ENCODE measurements at places on chromosomes 1 and 21.

GRCh38 chr1:94538243-94538827 lies 3.2 kb downstream of the F3 start:
- no peak for DNase-seq

GRCh38 chr1:205371871-205372660 lies 15.3 kb upstream of the KLHDC8A start:
- DNase-seq = no peak

- no peak for DNase-seq
Measured at GRCh38 chr1:84377480-84378095, 20.7 kb upstream of the DNASE2B start.

DNA sequence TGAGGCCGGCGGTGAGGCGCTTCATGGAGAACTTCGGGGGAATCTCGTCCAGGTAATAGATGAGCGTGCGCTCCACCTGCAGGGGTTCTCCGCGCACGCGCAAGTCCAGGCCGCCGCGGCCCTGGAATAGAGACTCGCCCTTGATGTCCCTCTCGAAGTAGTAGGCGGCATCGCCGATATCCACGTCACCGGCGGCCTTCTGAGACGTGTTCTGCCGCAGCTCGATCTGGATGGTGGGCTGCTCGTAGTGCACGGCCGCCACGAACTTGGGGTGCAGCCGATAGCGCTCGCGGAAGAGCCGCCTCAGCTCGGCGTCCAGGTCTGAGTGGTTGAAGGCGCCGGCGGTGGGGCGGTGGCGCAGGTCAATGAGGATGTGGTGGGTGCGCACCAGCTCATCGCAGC lies 726 bp downstream of the TACSTD2 start:
- no peak for DNase-seq

DNA sequence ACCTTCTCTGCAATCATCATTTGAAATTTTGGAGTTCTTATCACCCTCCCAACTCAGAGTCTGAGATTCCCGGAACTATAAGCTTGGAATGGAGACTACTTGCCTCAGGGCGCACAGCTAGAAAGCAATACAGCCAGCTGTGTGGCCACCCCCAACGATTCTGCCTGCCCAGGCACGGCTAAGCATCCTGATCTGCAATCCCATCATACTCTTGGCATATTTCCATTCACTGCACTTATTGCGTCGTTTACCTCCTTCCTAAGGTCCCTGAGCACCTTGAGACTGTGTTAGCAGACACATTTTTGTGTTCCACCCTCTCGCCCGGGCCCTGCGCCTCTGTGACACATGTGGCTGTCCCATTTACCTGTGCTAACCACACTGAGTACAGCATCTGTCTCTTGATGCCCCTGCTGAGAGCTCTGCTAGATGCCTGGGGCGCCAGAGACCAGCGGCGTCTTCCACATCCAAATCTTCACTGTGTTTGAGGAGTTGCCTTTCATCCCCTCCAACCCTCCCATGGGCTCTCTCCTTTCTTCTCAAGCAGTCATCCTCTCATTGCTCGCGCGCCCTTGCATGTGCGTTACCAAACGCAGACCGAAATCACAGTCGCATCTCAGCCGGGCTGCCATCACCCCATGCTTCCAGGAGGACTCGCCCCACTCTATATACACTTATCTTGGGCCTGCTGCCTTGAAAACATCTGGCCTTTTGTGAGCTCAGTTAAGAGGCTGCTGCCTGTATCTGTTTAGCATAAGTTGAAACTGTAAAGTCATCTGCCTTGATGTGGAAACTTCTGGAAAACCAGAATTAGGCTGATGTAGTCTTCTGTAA lies 3.5 kb upstream of the CLDN19 start:
- DNase-seq = no peak

DNA sequence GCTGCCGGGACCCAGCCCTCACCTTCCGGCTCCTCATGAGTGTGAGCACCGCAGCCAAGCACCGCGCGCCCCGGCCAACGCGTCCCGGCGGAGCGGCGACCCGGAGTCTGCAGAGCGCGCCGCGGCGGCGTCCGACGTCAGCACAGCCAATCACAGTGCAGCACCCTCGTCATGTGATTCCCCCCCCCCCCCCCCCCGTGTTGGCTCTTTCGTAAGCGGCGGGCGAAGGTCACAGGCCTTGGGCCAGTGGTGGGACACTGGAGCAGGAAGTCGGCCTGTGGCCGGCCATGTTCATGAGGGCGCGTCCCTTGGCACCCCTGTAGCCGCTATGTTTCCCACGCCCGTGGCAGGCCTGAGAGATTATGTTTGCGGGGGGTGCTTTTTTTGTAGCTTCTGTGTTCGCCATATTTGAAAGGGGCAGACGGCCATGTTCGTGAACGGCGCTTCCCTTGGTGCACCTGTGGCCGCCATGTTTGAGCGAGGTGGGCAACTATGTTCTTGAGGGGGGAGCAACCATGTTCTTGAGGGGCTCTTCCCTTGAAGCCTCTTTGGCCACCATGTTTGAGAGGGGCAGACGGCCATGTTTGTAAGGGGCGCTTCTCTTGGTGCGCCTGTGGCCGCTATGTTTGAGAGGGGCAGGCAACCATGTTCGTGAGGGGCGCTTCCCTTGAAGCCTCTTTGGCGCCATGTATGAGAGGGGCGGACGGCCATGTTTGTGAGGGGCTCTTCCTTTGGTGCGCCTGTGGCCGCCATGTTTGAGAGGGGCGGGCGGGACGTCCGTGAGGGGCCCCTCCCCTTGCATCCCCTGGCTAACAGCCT lies at the start of gene C1orf174:
TSS of gene C1orf174 (minus strand) at position 123 of the 819 bp plus-strand sequence. CDS start at position 37, 86 bp downstream.
- DNase-seq = peak; percentile 82

DNA sequence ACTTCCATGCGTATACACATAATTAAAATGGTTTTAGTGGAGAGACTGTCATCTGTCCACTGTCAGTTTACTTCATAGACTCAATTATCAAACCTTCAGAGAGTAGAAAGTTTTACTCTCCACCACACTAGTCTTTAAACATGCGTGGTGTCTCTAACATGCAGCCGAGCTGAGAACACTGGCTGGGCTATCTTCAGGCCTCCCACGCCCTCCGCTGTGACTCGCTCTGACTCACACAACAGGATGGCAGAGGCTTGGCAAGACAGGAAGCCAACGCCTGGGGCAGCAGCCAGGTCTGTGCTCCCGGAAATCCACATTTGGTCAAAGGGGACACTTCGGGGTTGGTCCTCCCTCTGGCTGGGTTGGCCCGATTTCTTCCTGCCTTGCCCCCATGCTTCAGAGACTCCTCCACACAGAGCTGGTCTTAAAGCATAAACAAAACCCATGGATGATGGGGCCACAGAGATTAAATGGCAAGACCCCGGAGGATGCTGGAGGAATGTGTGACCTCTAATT lies 22.7 kb upstream of the IFNGR2 start:
- peak; percentile 91 for DNase-seq

DNA sequence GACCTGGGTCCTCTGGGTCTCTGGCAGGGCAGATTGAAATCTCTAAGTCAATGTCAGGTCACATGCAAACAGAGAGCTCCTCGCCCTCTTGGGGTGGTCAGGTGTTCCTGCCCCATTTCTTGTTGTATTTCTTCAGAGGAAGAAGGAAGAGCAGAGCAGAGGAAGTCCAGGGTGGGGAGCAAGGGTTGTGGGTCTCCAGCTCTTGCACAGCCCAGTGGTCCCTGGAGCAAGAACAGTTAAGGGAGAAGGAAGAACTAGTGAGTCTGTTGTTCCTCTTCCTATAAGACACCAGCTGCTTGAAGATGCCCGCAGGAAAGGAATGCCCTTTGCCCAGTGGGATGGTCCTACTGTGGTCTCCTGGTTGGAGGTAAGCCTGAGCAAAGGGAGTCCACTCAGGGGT lies 26.3 kb downstream of the MYOG start:
- no peak for DNase-seq

GRCh38 chr1:201184307-201185122 lies 6.1 kb upstream of the IGFN1 start:
- DNase-seq = no peak

GRCh38 chr1:37174876-37175275 lies 140.6 kb upstream of the GRIK3 start:
- no peak for DNase-seq

DNA sequence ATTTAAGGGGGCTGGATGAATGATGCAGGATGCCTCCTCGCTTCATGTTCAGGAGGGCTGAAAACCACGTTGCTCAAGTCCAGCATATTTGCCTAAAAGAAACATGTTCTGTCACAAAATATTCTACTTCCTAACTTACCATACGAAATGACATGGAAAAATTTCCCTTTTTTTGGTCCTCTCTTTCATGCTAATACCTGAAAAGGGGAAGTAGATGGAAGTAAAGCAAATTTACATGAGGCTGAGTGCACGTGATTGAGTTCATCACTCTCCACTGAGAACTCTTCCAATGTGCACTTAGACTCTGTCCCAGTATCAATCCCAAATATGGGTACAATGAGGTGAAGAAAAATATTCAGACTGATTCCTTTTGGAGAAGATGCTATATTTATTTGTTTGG lies 23.0 kb downstream of the XCL2 start:
- no peak for DNase-seq

DNA sequence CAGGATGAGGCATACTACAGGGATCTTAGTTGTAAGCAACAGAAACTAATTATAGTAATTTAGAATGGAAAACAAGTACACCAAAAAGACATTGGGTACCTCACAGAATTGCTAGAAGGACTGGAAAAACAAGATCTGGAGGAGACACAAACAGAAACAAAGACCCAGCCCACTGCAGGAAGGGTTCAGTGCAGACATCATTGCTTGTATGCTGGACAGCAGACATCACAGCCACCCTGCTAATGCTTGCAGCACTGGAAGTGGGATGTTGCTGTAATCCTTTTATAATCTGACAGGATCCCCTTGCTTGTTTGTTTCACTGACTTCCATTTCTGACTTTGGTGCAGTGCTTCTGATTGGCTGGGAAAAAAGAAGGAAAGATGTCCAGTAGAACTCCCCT lies 111.4 kb upstream of the ZNF678 start:
- DNase-seq = no peak

- no peak for DNase-seq
Measured at GRCh38 chr1:236045771-236046170, 19.1 kb downstream of the NID1 start.

GRCh38 chr1:227944090-227944930 lies 3.4 kb downstream of the WNT9A start:
- DNase-seq = no peak

GRCh38 chr1:109589679-109590078 lies 29.7 kb downstream of the GNAT2 start:
- DNase-seq = no peak
